ENCODE measurements at places on chromosomes 5 and 9.

DNA sequence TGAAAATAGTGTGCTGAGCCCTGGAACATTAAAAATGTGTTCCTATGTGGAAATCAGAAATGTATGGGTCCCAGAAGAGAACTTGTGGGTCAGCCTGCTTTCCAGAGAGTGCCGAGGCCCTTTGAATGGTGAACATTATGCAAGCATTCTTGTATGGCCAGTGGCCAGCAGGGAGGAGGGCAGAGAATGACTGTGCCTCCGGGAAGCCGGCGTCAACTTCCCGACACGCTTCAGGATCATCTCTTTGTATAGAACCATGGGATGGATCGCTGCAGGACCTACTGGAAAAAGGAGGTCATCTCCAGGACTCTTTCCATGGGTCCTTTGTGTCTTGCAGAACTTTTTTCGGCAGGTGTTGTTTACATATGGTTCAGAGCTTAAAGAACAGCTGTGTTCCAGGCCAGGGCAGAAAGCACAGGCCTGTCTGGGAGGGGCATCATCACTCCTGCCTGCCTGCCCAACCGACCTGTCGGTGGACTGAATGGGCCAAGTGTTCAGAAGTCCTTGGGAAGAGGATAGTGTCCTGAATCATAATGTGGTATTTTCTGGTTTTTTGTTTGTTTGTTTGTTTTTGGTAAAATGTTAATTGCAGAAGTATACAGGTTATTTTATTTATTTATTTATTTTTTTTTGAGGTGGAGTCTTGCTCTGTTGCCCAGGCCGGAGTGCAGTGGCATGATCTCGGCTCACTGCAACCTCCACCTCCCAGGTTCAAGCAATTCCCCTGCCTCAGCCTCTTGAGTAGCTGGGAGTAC, 9.0 kb downstream of the PRRC2B start:
- H3K4me1 ChIP-seq, result peaks cover 99% of the 10 kb centered on the region
- no peaks in the 10 kb centered on the region for H3K27me3 ChIP-seq
- DNase-seq, result peak; percentile 95
- peak overlapping the region; percentile 78 for H3K27ac ChIP-seq
- H3K36me3 ChIP-seq, result no peaks in the 10 kb centered on the region
- H3K4me3 ChIP-seq, result no peak overlapping the region

GRCh38 chr5:16076657-16077056, 102.9 kb downstream of the MARCHF11 start:
- no peaks in the 10 kb centered on the region for H3K4me1 ChIP-seq
- H3K36me3 ChIP-seq, result no peaks in the 10 kb centered on the region
- H3K27ac ChIP-seq, result no peak overlapping the region
- H3K4me3 ChIP-seq, result no peak overlapping the region
- peak; percentile 56 for DNase-seq
- H3K27me3 ChIP-seq, result no peaks in the 10 kb centered on the region

GRCh38 chr5:2206293-2207108, 323.8 kb upstream of the IRX4 start:
- H3K27me3 ChIP-seq, result peaks cover 10% of the 10 kb centered on the region
- no peak for DNase-seq
- H3K36me3 ChIP-seq, result no peaks in the 10 kb centered on the region
- no peak overlapping the region for H3K4me3 ChIP-seq

DNA sequence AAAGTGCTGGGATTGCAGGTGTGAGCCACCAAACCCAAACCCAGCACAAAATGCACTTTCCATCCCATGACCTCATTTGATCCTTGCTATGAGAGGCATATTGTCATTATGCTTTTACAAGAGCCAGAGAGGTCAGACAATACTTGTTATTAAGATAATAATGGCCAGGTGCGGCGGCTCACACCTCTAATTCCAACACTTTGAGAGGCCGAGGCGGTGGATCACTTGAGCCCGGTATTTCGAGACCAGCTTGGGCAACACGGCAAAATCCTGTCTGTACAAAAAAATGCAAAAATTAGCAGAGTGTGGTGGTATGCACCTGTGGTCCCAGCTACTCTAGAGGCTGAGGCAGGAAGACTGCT, 55.9 kb upstream of the IL17B start:
- peaks cover 10% of the 10 kb centered on the region for H3K4me1 ChIP-seq
- no peak overlapping the region for H3K4me3 ChIP-seq
- no peak for DNase-seq
- no peaks in the 10 kb centered on the region for H3K36me3 ChIP-seq
- no peaks in the 10 kb centered on the region for H3K27me3 ChIP-seq

DNA sequence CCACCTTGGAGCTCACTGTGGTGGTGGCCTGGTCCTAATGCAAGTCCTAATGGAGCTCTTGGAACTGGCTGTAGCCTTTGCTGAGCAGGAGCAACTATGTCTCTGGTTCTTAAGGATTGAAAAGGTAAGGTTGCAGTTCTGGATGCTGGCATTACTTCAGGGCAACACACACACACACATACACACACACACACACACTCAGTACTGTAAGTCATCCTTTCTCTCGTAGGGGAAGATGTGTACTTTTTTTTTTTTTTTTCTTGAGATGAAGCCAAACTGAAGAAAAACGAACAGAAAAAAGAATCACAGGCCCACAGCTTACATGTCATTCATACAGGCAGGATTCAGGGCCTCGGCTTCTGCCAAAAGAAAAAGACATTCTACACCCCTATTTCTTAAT, 81.1 kb upstream of the RPS23 start:
- H3K36me3 ChIP-seq, result no peaks in the 10 kb centered on the region
- H3K4me3 ChIP-seq, result no peak overlapping the region
- no peaks in the 10 kb centered on the region for H3K27me3 ChIP-seq
- peaks cover 32% of the 10 kb centered on the region for H3K4me1 ChIP-seq

GRCh38 chr5:124393584-124394379, 352.7 kb downstream of the ZNF608 start:
- H3K36me3 ChIP-seq, result no peaks in the 10 kb centered on the region
- no peak for DNase-seq
- no peaks in the 10 kb centered on the region for H3K27me3 ChIP-seq
- no peaks in the 10 kb centered on the region for H3K4me1 ChIP-seq
- no peak overlapping the region for H3K4me3 ChIP-seq
- no peak overlapping the region for H3K27ac ChIP-seq

DNA sequence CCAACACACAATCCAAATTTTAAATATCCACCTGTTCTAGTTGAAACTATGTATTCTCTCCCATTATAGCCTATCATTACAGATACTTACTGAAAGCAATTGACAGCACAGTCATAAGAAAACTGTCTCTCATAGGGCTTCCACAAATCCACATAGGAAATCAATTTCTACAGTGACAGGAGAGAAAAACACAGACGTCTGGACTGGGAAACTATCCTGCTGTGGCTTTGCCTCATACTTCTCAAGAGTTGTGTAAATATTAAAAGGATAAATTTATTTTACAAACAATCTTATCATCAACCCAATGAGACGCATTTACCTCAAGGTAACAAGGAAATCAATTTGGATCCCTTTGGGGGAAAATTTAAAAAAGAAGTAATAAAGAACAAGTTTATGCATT, 517.5 kb downstream of the EFNA5 start:
- no peaks in the 10 kb centered on the region for H3K4me1 ChIP-seq
- H3K27ac ChIP-seq, result no peak overlapping the region
- H3K27me3 ChIP-seq, result no peaks in the 10 kb centered on the region
- no peaks in the 10 kb centered on the region for H3K36me3 ChIP-seq
- H3K4me3 ChIP-seq, result no peak overlapping the region
- no peak for DNase-seq

DNA sequence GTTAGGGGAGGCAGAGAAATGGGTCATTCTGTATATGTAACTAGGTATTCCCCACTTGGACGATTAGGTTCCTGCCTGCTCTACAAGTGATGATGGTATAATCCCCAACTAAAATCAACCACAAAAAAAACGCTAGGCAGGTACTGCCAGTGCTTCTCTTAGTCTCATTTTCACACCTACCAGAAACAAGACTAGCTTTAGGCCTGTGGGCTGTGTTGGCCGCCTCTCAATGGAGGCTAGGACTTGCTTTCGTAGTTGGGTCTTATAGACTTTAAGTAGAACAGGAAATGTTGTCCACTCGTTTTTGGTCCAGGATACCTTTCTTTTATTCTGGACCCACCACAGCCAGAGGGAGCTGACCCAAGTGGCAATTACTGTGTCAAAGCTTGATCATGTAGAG, 111.8 kb downstream of the UNC13B start:
- no peaks in the 10 kb centered on the region for H3K27me3 ChIP-seq
- no peak overlapping the region for H3K27ac ChIP-seq
- no peak for DNase-seq
- no peaks in the 10 kb centered on the region for H3K36me3 ChIP-seq

DNA sequence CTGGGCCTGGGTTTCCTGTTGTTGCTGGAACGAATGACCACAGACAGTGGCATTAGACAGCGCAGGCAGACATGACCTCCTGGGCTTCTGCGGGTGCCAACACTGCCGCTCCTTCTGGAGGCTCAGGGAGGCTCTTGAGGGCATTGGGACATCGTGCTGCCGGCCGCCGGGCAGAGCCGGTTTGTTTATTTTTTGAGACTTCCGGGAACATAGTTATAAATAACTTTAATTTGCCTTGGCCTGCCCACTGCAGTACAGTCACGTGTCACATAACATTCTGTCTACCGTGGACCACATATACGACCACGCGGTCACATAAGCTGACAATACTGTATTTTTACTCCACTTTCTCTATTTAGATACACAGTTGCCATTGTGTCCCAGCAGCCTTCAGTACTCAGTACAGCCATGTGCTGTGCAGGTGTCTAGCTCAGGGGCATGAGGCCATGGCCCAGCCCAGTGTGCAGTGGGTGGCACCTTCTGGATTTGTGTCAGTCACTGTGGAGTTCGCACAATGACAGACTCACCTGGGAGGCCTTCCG, 8.2 kb upstream of the TOR4A start:
- DNase-seq, result peak; percentile 61
- no peaks in the 10 kb centered on the region for H3K27me3 ChIP-seq
- H3K4me1 ChIP-seq, result peaks cover 16% of the 10 kb centered on the region
- no peaks in the 10 kb centered on the region for H3K36me3 ChIP-seq
- peak overlapping the region; percentile 45 for H3K27ac ChIP-seq

- H3K4me1 ChIP-seq, result no peaks in the 10 kb centered on the region
- no peak overlapping the region for H3K27ac ChIP-seq
- H3K4me3 ChIP-seq, result no peak overlapping the region
- peak; percentile 45 for DNase-seq
- H3K27me3 ChIP-seq, result peaks cover 10% of the 10 kb centered on the region
These were observed 67.8 kb downstream of the RASGEF1C start for GRCh38 chr5:180141068-180141660.

DNA sequence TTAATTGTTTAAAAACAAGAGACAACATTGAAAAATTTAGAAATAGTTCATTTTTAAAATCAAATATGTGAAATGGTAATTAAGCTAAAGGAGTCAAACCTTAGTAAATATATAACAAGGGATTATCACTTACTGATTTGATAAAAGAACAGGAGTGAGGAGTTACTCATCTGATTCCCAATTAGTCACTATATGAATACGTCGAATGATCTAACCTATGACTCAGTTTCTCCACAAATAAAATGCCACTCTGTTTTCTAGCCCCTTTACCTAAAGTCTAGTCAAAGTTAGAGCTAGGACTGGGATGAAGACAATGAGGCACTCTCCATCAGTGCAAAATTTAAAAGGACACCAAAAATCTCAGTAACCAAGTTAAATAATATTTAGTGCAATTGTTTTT, 70.4 kb upstream of the RASEF start:
- no peaks in the 10 kb centered on the region for H3K27me3 ChIP-seq
- no peak overlapping the region for H3K4me3 ChIP-seq
- no peaks in the 10 kb centered on the region for H3K36me3 ChIP-seq
- no peaks in the 10 kb centered on the region for H3K4me1 ChIP-seq
- no peak overlapping the region for H3K27ac ChIP-seq

DNA sequence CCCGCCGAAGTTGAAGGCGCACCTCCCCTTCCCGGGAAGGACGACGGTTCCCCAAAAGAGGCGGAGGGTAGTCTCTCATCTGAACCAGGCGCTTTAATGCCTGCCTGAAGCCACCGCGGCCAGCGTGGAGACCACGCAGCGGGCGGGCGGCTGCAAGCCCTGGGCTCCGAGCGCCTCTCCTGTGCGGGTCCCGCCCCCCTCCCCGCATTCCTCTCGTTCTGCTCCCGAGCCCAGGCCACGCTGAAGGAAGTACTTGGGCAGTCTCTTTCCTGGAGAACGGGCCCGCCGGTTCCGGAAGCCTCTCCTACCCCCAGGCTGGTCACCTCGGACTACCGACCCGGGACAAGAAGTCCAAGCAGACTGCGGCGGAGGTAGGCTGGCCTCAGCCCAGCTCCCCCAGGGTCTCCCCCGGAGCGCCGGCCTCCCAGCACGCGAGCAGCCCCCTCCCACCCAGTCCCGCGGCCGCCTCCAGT, 571 bp downstream of the PPIC start:
- H3K27ac ChIP-seq, result peak overlapping the region; percentile 94
- H3K36me3 ChIP-seq, result no peaks in the 10 kb centered on the region
- H3K4me3 ChIP-seq, result peak overlapping the region; percentile 50
- H3K27me3 ChIP-seq, result no peaks in the 10 kb centered on the region
- peaks cover 6% of the 10 kb centered on the region for H3K4me1 ChIP-seq

DNA sequence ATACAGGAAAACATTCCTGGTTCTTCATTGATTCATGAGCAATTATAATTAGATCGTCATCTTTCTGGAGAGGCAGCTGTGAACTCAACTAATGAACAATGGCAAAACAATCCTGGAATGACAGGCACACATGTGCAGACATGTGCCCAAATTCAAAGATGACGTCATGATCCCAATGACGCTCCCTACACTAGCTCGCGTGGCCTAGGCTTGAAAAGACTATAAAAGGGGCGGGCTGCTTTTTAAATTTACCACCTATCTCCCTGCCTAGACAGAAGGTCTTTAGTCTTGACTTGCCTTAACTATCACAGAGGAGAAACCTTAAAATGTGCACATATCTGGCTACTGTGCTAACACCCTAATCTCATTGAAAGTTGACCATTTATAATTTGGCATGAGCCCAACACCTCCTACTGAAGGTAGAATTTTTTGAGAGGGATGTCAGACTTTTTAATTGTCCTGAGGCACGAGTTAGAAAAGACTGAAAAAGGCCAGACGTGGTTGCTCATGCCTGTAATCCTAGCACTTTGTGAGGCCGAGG, 88.2 kb downstream of the PRRT1B start:
- peaks cover 6% of the 10 kb centered on the region for H3K4me1 ChIP-seq
- peaks cover 11% of the 10 kb centered on the region for H3K36me3 ChIP-seq
- no peak overlapping the region for H3K27ac ChIP-seq
- H3K27me3 ChIP-seq, result no peaks in the 10 kb centered on the region
- DNase-seq, result no peak

GRCh38 chr9:32899761-32900160, 101.7 kb downstream of the APTX start:
- no peaks in the 10 kb centered on the region for H3K27me3 ChIP-seq
- no peak overlapping the region for H3K27ac ChIP-seq
- H3K4me1 ChIP-seq, result no peaks in the 10 kb centered on the region
- no peak overlapping the region for H3K4me3 ChIP-seq
- DNase-seq, result no peak
